ENCODE measurements at places on chromosomes 7 and 10.

DNA sequence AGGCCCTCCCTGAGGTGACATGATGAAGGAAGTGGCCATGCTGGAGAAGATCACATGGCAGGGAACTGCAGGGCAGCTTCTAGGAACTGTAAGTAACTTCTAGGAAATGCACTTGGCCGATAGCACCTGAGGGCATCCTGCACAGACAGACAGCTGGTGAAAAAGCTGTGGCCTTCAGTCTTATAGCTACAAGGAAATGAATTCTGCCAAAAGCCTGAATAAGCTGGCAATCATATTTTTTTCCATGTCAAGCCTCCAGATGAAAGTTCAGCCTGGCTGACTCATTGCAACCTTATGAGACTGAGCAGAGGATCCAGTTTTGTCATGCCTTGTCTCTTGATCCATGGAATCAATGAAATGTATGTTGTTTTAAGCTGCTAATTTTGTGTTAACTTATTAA is 91.1 kb upstream of the CACNA2D1 start:
- DNase-seq: no peak

DNA sequence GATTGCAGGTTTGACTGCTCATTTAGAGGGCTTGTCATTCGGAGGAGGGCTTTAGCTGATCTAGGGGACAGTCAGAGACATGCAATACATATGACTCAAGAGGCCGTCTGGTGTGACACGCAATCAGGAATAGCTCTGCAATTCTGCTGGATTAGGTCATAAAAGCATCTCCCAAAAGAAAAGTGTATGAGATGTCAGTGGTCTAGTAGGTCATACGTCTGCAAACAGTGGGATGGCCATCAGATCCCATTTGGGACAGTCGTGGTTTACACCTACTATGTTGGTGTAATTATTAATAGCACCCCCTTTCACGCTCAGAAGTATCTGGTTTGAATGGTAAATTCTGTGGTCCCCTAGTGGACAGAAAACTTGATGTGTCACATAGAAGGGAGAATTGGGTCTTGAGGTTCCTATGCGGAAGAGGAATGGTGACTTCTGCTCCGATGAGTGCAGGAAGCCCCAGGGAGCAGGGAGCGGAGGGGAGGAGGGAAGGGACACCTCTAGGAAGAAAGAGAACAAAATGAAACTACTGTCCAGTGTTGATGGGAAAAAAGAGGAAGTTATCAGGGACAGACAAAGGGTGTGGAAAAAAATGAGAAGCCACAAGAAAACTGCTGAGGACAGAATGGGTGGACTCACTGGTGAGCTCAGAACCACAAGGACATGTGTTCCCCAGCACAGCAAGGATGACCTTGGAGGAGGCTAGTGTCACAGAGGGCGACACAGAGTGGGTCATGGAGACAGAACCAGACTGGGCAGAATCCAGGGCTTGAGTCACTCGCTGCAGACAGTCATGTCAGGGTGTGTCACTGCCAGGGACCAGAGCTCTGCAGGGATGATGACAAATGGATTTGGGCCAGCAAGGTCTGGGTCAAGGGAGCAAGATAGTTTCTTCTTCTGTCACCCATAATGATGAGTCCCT is 59.9 kb downstream of the MAP3K8 start:
- DNase-seq: peak; percentile 12

GRCh38 chr7:39069896-39070881 is 92.5 kb downstream of the POU6F2 start:
- no peak for DNase-seq

GRCh38 chr10:42593284-42593683 is 45.1 kb downstream of the ZNF33B start:
- DNase-seq: no peak

DNA sequence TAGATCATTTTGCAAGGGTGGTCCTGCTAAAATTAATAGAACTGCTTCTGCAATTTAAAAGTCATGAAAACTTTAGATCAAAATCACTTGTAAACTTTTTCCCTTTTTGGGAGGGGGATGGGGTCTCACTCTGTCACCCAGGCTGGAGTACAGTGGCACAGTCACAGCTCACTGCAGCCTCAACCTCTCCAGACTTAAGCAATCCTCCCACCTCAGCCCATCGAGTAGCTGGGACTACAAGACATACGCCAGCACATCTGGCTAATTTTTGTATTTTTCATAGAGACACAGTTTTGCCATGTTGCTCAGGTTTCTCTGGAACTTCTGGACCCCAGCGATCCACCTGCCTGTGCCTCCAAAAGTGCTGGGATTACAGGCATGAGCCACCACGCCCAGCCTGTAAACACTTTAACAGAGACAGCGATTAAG is 79.7 kb downstream of the LRRC17 start:
- DNase-seq: no peak

DNA sequence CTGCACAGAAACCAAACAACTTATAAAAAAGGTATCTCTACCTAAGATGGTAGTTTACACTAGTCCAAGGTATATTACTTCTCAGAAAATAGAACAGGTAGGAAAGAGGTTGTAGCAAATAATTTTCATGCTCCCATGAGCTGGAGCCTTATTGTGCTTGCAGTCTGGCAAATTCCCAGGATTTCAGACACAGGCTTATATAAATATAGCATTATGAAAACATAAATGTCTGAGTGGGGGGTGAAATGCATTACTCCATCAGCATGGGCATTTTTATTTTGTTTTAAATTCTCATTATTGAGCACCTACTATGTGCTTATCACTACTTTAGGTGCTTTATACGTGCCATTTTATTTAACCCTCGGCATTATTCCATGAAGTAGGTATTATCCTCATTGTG is 83.0 kb upstream of the PHYHIPL start:
- no peak for DNase-seq

- DNase-seq: no peak
Observed at GRCh38 chr7:130401101-130401500, 20.8 kb downstream of the CPA1 start.

GRCh38 chr7:19690736-19691135 is 18.1 kb downstream of the POLR1F start:
- no peak for DNase-seq

- no peak for DNase-seq
Observed at GRCh38 chr10:7686351-7687171, 16.6 kb upstream of the ITIH2 start.

DNA sequence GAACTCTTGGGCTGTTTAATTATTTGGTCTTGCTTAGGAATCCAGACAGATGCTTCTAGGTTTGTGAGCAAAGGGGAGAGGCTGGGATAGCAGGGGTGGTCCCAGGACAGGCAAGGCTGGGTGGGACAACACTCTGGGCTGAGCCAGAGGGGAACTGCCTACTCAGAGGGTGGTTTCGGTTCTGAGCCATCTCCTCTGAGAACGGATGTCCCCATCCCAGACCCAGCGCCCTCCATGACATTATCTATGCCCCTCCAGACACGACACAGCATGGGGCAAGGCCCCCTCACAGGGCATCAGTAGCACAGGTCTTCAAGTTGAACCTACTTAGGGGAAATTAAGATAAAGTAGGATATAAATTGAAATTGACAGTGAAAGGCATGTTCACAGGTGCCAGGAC is 7.1 kb downstream of the ASB10 start:
- DNase-seq: no peak

DNA sequence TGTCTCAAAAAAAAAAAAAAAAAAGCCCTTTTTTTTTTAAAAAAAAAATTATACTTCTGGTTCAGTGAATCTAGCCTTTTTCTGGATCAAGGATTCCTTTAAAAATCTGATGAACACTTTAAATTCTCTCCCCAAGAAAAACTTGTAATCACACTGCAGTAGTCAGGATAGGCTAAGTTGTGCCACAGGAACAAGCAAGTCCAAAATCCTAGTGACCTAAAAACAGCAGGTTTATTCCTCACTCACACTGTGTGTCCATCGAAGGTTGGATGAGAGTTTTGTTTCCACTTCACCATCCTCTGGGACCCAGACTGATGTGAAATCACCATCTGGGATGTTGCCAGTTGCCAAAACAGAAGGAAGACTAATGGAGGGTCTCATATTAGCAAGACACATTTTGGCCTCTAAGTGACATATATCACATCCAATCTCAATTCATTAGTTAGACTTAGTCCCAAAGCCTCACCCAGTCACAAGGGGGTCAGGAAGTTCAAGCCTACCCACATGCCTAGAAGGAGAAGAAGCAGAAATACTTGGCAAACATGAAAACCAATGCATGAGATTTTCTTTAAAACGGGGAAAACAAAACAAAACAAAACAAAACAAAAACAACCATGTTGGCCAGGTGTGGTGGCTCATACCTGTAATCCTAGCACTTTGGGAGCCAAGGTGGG is 32.7 kb downstream of the CYP17A1 start:
- DNase-seq: no peak

DNA sequence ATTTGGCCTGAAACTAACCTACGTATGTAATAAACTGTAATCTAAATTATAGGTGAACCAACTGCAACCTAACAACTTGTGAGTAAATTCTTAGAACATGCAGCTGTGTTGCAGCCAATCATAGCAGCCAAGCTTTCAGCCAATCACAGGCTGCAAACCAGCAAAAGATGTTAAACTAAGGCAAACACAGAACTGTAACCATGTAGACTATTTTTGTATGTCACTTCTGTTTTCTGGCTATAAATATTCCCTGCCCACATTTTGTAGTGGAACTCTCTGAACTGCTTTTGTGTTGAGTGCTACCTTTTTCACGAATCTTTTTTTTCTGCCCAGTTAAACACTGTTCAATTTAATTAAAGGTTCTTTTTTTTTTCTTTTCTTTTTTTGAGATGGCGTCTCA is 28.2 kb upstream of the ZPBP start:
- no peak for DNase-seq

DNA sequence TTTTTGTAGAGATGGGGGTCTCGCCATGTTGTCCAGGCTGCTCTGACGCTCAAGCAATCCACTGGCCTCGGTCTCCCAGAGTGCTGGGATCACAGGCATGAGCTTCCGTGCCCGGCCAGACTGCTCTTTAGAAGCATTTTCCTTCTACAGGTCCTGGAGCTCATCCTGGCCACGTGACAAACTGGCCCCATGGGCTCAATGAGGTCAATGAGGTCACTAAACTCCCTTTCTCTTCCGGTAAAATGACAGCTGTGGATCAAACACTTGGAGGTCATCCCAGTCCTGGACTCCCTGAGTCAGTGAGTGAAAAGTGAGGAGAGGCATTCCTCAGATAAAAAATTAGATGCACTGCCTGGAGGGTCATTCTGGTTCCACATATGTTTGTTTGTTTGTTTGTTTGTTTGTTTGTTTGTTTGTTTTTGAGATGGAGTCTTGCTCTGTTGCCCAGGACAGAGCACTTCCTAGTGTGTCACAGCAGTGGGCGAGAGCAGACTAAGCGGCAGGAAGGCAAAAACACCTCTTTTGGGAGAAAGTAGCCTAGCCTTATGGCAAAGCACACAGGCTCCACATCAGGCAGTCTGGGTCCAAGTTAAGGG is 134.9 kb downstream of the TNS3 start:
- no peak for DNase-seq

DNA sequence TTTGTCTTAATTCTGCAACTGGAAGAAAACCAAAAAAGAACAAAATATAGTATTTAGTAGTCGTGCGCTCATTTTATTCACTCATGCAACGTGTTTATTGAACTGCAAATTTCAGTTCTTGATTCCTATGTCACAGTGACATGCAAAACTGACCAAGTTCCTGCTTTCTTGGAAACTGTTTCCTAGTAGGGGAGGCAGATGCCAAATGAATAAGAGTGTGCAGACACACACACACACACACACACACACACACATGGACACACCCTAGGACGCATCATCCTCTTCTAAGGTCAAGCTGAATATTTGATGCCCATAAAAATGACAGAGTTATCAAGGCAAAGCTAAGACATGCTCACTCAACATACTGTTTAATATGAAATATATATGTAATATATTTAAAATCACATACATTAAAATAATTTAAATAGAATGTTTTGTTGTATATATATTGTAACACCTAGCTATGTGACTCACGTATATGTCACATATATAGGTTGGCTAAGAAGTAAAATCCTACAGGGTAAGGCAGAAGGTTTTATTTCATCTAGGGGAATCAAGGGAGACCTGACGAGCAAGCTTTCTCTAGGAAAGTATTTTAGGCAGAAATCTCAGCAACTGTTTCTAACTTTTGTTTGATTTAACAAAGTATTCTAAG is 79.6 kb downstream of the SVIL start:
- DNase-seq: no peak

DNA sequence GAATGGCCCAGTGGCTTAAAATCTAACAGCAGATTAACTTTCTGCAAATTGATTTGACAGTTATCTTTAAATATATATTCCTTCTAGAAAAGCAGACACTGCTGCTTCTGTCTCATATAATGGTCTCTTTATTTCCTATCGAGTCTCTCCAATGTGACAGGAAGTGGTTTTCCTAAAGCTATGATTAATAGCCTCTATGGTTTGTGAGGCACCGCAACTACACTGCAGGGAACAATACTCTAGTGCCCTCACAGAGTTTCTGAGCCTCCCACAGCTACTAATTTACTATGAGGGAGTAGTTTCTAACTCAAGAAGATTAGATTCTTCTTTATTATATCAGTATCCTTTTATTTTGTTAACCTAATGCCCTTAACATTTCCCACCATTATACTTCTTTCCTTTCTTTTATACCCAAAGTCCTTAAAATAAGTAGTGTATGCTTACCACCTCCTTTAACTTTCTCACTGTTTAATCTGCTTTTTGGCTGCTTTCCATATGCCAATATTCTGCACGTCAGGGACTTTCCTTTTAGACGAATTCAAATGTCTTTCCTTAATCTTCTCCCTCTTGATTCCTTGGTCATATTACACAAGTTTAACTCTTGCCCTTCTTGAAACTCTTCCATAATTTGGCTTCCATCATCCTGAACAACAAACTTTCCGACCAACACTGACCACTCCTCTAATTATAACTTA is 23.8 kb upstream of the AHR start:
- no peak for DNase-seq

DNA sequence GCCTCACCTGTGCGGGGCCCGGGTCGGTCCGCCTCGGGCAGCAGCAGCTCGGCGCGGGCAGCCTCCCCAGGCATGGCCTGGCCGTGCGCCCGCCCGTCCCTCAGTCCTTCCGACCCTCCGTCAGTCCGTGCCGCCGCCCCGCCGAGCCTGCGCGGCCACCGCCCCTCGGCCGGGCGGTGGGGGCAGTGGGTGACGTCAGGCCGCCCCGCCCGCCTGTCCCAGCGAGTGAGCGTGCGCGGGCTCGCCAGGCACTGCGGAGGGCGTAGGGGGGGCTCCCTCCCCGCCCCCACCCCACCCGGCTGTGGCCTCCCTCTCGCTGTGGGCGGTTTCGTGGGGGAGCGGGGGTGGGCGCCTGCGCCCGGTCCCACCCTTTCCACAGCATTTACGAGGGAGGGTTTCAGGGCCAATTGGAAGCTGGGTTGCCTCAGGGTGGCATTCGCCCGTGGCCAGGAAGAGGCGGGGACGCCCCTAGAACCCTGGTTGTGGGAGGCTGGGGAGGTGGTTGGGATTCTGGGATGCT is at the start of gene NACAD:
TSS of gene NACAD (minus strand) at position 149 of the 520 bp plus-strand sequence. CDS start at position 74, 75 bp downstream.
- DNase-seq: peak; percentile 94

GRCh38 chr10:20970044-20970443 is 72.9 kb upstream of the NEBL start:
- no peak for DNase-seq

GRCh38 chr7:88985295-88985694 is 189.8 kb upstream of the TEX47 start:
- DNase-seq: no peak

Data from C1 segment of cervical spinal cord (tissue), 14 donors.